Type B pancreatic cell (in vitro differentiated cells): ENCODE measurements at places on chromosomes 1 and 21.

DNA sequence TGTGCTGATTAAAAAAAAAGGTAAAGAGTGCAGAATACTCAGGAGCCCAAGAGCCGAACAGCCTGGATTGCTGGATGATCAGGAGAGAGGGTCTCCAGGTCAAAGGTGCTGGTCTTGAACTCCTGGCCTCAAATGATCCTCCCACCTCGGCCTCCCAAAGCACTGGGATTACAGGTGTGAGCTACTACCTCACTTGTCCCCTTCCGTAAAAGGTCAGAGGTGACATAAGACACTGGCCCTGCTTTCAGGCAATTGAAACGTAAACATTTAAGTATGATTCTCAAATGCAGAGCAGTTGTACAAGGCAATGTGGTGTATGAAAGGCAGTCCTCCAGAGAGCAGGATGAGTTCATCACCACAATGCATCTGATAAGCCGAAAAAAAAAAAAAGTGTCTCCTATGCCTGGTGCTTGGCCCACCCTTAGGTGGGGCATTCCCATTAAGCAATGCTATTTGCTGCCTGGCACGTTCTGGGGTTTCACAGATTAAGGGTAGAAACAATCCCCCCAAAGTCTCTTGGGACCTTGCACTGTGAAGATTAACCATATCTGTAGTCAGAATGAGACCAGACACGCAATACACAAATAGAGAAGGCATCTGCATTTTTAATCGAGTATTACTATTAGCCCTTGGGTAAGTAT is 47.7 kb downstream of the PARP1 start:
- DNase-seq = no peak

- DNase-seq = no peak
Measured at GRCh38 chr1:50516056-50516455, 92.8 kb upstream of the DMRTA2 start.

DNA sequence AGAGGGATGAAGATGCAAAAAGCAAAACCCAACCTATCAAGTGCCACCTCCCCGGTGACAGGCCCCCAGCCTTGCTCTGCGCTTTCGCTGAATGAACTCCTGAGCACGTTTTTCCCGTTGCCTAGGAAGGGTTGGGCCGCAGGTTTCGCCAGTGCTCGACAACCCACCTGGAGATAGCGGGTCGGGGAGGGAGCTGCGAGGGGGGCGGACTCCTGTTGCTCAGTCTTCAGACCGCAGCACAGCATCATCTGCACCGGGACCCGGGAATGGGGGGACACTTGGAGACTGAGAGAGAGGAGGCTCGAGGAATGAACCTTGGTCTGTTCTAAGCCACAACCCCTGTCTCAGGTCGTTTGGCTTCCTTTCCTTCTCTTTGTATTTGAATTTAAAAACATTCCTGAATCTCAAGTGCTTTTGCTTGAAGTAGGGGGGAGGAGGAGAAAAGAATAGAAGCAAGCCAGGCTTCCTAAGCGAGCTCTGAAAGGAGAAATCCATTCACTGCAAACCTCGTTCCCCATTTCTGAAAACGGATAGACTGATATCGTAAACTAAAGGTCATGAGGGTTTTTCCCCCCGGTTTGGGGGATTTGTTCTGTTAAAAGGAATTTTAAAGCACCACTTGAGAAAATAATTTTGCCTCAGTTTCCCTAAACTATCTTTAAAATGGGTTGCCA is 1.2 kb downstream of the AK5 start:
- no peak for DNase-seq

GRCh38 chr1:16126743-16127515 is 28.9 kb downstream of the EPHA2 start:
- no peak for DNase-seq

DNA sequence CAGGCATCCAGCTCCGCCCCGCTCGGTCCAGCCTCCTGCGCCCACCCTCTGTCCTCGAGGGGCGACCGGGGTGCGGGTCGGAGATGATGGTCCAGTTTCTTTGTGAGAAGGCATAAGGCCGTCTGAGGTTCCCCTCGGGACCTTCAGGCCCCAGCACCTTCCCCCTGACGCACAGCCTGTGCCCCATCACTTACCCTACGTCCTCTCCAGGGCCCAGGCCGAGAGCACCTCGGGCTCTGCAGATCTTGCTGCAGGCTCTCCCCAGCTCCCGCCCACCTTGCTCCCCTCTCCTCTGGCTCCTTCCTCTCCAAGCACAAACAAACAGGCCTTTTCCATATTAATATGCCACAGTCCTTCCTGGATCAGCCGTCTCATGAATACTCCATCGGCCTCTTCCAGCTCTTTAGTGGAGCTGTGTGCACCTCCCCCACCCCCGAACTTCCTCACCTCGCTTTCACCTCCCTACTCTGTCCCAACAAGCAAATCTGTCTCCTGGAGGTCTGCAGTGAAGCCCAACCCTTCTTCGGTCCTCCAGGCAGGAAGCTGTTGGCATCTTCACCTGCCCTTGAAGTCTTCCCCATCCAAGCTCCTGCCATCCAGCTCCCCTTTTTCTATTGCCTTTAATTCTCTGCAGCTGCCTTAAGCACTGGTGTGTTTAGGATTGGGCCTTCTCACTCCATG is 448 bp upstream of the COL9A2 start:
- no peak for DNase-seq

DNA sequence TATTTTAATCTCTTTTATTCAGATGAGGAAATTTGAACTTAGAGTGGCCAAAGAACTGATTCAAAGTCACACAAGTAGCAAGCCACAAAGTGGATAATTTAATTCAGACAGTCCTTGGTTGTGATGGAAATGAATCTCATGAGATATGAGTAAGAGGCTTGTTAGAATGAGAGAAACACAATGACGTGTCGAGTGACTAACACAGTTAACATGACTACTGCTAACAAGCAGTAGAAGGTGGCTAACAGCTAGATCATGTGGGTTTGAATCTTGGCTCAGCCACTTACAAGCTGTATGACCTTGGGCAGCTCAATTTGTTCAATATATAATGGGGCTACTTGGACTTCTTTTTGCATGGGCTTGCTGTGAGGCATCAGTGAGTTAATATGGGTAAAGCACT is 104.5 kb upstream of the LMO4 start:
- DNase-seq = no peak

DNA sequence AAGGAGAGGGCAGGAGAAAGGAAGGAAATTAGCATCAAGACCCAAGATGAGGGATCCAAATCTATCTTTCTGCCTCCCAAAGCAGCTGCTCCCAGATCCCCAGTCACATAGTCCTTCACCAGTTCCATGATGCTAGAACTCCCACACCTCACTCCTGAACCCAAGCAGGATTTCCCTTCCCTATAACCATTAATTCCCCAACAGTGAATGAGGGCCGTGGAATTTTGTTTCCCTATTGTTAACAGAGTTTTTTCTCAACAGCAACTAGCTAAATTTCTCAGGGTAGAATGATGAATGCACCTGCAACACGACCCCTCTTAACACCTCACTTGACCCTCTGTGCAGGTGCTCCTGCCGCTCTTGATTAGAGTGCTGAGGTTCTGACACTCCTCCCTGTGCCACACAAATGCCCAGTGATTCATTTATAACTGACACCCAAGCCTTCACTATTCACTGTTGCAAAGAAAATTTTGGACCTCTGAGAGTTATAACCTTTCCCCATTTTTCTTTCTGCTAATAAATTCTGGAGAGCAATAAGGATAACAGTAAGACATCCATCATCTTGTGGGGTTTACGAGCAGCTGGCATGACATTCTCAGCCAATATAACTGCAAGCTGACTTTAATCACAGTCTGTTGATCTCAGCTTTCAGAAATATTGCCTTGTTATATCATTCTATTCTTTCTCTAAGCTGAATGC is 25.4 kb upstream of the NPL start:
- DNase-seq = no peak

DNA sequence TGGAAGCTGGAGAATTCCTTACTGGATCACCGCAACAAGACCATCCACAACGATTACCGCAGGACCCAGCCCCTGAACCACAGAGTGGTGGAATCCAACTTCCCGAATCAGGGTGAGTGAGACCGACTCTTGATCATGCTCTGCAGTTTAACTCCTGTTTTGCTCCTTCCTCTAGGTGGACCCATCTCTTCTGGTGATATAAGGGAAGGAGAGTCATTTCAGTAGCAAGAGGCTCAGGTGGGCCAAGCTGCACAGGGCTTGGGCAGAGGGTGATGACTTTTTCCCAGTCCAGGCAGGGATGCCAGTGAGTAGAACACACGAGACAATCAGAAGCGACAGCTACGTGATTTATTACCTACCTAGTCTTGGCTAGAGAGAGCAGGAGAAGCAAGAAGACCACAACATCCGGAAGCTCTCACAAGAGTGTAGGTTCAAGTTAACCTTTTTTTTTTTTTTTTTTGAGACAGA is 25.2 kb downstream of the CA6 start:
- no peak for DNase-seq

DNA sequence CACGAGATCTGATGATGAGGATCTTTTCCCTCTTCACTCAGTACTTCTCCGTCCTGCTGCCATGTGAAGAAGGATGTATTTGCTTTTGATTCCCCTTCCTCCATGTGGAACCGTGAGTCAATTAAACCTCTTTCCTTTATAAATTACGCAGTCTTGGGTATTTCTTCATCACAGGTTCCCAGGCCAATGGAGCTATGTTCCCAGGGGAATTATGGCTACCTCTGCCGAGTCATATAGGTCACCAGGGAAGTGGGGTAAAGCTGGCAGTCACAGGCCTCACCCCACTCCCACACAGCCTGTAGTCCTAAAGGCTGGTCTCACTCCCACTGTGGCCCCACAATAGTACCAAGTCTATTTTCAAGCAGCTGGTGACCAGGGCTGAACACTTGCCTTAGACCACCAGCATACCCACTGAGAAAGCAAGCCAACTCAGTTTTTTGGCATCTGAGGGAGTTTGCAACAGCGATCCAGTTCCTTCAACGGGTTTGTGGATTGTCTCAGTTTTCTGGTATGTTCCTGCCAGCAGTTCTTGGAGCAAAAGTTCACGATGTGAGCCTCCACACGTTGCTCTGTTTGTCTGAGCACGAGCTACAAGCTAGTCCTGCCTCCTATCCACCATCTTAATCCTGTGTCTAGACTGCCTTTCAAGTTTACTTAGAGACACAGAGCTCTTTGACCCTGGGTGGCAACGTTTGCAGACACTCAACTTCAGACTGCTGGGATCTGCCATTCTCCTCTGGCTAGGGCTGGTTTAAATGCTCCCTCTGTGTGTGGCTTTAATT is 104.5 kb downstream of the CENPF start:
- DNase-seq = no peak

GRCh38 chr1:206967096-206967849 is 3.0 kb downstream of the FCAMR start:
- DNase-seq = no peak

DNA sequence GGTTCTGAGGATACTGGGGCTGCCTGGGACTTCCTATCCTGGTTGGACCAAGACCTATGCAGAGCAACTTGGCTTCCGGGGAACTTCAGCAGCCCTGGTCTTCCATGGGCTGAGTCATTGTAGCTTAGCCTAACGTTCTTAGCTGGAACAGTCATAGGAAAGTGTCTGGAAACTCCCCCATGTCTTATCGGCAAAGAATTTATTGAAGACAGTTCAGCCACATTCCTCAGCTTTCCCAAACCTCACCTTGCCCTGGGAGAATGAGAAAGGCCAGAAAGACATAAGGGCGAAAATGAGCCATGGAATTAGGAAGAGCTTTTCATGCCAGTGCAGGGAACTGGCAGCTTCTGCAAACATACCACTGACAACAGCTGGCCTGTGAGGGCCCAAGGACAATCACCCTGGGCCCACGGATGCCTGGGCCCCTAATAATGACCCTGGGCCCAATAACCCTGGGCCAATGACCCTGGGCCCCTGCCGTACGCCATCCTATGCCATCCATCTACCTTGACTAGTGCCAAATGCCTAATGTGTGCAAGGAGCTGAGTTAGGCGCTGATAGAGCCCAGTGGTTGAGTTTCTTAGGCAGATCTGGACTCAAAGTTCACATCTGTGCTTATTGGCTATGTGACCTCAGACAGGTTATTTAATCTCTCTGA is 114.4 kb upstream of the GADD45A start:
- no peak for DNase-seq

DNA sequence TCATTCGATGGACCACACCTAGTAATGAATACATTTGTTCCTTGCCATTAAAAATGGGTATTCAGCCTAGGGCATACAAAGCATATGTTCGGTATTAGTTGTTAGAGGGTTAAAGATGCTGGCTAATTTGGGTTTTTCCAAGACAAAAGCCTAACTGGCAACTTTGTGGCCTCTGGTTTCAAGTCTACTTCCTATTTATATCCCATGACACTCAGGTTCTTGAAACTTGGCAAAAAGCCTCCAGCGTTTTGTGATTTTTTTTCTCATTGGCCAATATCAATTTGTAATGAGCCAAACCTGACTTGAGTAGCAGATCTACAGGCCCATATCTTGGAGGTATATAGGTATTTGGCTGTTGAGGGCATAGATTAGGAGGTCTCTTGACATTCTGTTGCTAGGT is 75.3 kb downstream of the C1orf21 start:
- DNase-seq = no peak

DNA sequence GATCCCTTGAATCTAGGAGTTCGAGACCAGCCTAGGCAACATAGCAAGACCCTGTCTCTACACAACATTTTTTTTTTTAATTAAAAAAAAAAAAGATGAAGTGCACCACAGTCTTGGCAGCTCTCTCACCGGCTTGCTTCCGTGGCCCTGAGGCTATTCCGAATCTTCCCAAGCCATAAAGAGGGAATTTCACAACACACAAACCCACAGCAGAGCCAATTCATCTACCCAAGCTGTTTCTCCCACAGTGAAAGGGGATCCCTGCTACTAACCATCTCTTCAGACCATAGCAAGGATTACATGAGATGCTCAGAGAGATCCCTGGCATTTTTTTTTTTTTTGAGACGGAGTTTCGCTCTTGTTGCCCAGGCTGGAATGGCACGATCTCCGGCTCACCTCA is 8.3 kb upstream of the CHD5 start:
- no peak for DNase-seq

DNA sequence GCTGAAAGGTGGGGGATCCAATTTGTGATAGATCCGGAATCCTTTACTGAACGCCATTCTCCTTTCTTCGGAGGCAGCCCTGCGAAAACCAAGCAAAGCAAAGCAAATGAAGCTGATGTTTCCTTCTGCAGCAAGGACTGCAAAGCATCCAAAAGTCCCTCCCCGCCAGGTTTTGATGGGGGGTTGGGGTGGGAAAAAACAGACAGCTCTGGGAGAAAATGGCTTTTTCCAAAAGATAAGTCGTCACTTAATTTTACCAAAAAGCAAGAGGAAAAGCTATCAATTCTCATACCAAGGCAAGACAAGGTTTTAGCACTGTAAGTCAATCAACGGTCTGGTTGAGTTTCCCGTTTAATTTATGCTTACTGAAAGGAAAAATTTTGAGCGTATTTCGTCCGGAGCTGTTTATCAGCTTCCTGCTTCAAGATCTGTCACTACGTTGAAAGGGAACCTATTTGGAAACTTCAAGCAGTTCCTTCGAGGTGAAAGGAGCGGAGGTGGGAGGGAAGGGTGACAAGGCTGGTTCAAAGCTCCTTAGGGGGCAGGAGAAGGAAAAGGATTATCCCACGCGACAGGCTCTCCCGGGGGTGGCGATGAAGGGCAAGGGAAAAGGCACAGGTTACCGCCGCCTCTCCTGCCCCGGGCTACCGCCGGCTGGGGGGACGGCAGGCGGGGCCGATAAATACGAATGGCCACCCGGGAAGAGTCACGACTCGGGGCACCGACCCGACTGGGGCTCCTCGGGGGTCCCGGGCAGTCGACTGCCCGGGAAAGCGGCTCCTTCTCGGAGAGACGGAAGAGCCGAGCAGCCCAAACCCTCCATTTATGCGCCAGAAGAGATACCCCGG is 750 bp downstream of the SYNJ1 start:
- no peak for DNase-seq

- DNase-seq = no peak
Measured at GRCh38 chr1:168683871-168684270, 45.1 kb downstream of the DPT start.

- no peak for DNase-seq
Measured at GRCh38 chr1:208222376-208223126, 21.6 kb downstream of the PLXNA2 start.

- no peak for DNase-seq
Measured at GRCh38 chr1:81470275-81470674, 330.5 kb upstream of the ADGRL2 start.
